NCI-H748 treated with DMSO at 0.1 percent for 48 hours (cell line): ENCODE measurements at places on chromosomes 4 and X.
A peak's percentile ranks its signal among the peaks of the same experiment; 100 is the strongest.

DNA sequence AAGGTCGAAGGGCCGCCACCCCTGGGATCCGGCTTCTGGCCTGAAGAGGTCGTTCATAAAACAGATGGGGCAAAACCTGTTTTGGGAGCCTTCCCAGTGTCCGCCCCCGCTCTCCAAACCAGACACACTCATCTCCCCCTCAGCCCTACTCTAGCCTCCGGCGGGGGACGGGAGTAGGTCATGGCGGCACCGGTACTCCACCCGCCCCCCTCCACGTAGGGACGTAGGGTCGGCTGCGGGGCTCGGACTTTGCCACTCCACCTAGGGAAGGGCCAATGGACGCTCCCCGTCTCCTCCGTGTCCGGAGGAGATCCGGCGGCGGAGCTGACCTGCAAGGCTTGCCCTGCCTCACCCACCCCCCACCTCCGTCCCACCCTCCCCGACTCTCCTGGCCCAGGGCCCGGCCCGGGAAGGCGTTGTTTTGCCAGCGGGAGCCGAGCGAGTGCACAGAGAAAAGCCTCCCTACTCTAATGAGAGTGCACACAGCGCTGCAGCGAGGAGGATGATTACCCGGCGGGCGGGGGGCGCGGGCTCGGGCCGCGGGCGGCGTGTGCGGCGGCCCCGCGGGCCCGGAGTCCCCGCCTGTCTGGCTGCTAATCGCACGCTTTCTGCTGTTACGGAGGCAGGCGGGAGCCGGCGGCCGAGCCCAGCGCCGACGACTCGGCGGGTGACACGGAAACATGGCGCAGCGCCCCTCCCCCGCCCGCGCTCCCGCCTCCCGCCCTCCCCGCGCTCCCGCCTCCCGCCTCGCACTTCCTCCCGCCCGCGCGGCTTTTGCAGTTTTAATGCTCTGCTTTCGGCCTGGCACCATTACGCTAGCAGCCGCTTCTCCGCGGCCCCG lies 8.3 kb upstream of the BCOR start:
- peak; percentile 55 for DNase-seq

GRCh38 chrX:49761481-49761880 lies 65.7 kb upstream of the PAGE1 start:
- no peak for DNase-seq

- DNase-seq, result no peak
Observed at GRCh38 chr4:110710070-110710469, 87.2 kb upstream of the PITX2 start.

- no peak for DNase-seq
Observed at GRCh38 chr4:140266958-140267568, 106.4 kb upstream of the SCOC start.

- DNase-seq, result no peak
Observed at GRCh38 chrX:136157187-136157586, 9.9 kb downstream of the FHL1 start.

- DNase-seq, result no peak
Observed at GRCh38 chr4:78863254-78863869, 75.9 kb downstream of the PAQR3 start.

DNA sequence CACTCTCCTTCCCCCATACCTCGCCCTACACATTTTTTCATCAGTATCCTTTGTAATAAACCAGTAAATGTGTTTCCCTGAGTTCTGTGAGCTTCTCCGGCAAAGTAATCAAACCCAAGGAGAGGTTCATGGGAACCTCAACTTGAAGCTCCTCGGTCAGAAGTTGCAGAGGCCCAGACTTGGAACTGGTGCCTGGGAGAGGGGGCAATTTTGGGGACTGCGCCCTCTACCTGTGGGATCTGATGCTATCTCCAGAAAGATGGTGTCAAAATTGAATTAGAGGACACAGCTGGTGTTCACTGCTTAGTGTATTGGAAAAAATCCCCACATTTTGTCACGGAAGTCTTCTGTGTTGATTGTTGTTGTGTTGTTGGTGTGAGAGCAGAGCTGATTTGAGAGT lies 70.6 kb downstream of the ATP11C start:
- DNase-seq, result no peak

GRCh38 chr4:168514249-168514852 lies 17.5 kb downstream of the PALLD start:
- peak; percentile 3 for DNase-seq

GRCh38 chr4:125368671-125369081 lies 53.9 kb downstream of the FAT4 start:
- DNase-seq, result no peak
